Stimulated activated CD8-positive, alpha-beta memory T cell treated with anti-CD3 and anti-CD28 coated beads, Interleukin-15, amount 100 ng/mL, for 1 hour (primary cell): ENCODE measurements at places on chromosomes 11 and 22.
A peak's percentile ranks its signal among the peaks of the same experiment; 100 is the strongest.

DNA sequence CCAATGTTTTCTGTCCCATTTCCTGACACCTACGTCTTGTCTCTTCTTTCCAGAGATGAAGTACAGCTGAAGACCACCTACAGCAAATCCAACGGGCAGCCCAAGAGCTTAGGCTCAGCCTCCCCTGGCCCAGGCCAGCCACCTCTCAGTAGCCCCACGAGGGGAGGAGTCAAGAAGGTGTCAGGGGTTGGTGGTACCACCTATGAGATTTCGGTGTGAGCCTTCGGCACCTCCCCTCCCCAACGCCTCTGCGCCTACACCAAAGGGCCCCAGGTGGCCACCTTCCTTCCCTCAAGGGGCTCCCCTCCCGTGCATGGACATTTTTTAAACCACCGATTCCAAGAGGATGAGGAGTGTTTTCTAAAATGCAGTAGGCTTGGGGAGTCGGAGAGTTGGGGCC is 12.2 kb downstream of the MED19 start:
- DNase-seq, result no peak

- peak; percentile 34 for DNase-seq
Observed at GRCh38 chr11:118051611-118052461, 25.0 kb upstream of the TMPRSS4 start.

- DNase-seq, result no peak
Observed at GRCh38 chr11:894575-895201, 15.9 kb downstream of the CHID1 start.

DNA sequence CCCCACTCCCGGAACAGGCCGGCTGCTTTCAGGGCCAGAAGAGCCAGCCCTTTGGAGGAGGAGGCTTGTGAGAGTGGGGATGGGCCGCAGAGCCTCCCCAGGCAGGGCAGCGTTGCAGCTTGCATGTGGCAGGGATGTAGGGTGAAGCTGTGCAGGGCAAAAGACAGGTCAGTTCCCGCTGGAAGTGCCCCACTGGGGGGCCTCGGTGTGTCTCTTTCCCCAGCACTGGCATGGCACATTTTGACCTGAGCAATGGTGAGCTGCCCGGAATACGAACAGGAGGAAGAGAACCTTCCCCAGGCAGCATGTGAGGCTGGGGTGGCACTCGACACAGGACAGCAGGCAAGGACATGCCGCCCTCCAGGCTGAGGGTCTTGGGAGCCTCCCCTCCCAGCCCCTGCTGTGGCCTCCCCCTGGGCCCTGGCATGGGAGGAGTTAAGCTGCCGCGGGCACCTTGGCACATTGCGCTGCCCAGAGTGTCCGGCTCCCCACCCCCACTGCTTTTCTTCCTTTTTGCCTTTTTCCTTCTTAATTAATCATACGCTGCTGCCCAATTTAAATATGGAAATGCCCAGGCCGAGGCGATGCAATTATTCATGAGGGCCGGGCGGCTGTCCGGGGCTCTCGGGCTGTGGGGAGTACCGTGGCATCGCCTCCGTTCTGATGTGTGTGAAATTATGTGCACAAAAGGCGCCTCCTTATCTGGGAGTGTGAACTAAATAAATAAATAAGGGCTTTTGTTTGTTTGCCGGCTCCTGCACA is 76.0 kb upstream of the WNT7B start:
- DNase-seq, result no peak

DNA sequence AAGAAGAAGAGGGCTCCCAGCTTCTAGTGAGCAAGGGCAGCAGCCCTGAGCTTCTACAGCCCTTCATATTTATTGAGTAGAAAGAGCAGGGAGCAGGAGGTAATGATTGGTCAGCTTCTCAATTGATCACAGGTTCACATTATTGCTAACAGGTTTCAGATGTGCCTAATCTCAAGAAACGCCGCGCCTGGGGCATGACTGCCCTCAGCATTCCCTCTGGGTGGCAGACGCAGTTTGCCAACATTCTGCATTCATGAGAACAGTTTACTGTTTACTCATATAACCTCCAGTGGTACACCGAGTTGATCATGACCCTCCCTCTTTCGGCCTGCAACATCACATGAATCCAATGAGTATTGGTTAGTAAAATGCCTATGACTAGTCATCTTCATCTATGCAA is 4.7 kb upstream of the ZNF74 start:
- no peak for DNase-seq

GRCh38 chr22:47133061-47133969 is 370.9 kb downstream of the TBC1D22A start:
- DNase-seq, result no peak

DNA sequence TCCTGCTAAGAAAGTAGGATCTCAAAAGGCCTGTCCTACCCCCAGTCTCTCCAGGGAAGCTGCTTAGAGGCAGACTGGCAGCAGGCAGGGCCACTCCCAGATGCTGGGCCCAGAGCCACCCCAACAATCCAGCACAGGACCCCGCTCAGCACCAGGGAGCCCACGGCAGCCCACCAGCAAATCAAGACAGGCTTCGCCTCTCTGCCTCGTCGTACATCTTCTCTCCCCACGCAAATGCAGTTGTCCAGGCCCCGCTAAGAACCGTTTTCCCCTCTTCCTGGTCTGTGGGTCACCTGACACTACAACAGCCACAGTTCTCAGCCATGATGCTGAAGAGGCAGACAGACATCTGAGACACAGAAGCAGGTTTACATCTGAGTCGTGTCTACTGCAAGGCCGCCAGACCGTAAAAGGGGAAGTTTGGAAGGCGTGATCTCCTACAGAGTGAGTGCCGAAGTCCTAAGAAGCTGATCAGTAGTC is 51.1 kb downstream of the IGSF9B start:
- no peak for DNase-seq
